Fibroblast of skin of scalp (primary cell): ENCODE measurements at places on chromosomes 2 and 18.

DNA sequence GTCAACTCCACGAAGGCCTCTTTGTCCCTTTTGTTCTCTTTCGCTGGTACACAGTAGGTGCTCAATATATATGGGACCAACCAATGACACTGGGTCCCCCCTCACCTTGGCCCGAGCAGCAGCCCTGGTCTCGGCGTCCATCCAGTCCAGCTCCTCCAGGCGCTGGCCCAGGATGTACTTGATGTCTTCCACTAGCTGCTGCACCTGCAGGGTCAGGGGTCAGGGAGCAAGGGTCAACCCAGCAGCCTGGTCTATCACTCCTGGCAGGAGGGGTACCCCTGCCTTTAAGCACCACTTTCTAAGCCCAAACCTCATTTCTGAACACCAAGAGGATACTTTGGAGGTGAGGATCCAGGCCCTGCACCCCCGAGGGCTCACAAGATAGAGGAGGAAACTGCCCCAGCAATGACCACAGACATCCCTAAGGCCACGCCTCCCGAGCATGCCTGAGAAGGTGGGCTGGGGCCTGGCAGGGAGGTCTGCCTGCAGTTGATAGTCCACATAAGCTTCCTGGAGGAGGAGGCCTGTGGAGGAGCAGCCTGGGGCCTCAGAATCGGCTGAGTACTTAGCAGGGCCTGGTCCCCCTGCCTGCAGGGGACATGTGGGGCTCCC, 4.2 kb downstream of the ECEL1 start:
- DNase-seq: no peak

GRCh38 chr18:48989304-48990303, 38.8 kb upstream of the SMAD7 start:
- no peak for DNase-seq

GRCh38 chr2:103734911-103735310, 973.1 kb downstream of the TMEM182 start:
- DNase-seq: no peak

DNA sequence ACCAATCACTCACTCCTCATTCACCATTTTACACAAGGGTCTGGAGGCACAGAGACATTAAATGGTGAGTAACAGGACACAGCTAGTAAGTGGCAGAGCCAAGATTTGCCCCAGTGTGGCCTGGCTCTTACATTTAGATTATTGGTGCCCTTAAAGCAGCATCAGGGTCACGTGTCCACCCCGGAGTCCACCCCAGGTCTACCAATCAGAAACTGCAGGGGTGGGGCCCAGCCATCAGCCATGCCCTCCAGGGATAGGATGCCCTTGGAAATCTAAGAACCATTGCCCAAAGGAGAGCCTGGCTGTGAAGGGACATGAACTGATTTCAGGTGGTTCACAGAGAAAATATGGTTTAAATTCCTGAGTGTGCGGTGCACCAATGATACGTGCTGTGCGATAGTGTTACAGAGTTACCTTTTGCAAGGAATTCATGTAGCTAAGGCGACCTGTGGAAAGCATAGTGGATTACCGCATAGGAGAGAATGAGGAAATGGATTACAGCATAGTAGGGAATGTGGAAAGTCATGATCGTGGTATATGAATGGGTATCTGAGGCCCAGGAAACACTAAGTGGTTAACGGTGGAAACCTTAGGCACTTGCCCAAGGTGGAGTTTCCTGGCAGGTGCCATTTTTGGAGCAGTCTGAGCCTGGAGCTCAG, 17.8 kb downstream of the IGFBP5 start:
- no peak for DNase-seq

GRCh38 chr2:198905881-198906612, 551.7 kb downstream of the SATB2 start:
- no peak for DNase-seq

GRCh38 chr2:7209757-7210555, 292.7 kb downstream of the RNF144A start:
- peak; percentile 90 for DNase-seq

DNA sequence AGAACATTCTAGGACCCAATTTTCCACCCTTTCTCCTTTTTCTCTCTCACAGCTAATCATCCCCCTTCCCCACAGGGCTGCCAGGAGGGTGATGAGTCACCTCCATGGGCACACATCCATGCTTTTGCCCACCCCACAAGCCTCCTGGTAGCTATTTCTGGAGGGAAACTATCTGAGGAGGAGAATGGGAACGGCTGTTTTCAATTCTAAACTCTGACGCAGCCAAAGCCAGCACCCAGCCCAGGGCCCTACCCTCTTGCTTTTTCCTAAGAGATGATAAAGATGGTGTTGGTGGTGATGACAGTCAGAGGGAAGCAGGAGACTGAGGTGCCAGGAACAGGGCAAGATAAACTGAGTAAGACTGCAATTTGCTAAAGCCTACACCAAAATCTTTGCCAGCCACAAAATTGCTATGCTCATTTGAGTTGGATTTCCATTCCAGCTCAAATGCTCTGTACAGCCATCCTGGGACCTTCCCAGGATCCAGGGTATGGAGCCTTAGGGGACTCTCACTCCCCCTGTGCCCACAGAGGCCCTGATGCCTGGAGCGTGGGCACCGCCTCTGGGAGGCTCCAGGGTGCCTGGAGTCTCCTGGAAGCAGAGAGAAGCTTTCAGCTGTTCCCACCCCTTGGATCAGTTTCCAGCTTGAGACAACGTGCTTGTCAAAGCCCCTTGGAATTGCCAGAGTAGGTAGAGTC, 62.0 kb upstream of the FZD7 start:
- DNase-seq: peak; percentile 86

DNA sequence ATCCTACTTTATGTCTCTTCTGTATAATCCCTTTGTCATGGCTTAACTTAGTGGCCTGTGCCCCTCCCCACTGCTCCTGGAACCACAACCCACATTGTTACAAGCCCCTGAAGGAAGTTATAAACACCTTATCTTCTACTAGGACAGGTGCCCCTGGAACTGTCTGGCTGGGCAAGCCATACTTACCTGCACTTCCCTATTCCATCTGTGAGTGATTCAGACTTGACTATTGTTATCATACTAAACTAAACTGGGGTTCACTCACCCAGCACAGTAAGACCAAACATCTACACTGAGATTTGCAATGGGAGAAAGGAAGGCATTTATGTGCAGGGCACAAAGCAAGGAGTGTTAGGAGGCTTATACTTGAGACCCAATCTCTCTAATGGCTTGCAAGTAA, 3.7 kb upstream of the UGT1A6 start:
- no peak for DNase-seq

- no peak for DNase-seq
These were observed 15.9 kb downstream of the FAM171B start for GRCh38 chr2:186709529-186710450.

DNA sequence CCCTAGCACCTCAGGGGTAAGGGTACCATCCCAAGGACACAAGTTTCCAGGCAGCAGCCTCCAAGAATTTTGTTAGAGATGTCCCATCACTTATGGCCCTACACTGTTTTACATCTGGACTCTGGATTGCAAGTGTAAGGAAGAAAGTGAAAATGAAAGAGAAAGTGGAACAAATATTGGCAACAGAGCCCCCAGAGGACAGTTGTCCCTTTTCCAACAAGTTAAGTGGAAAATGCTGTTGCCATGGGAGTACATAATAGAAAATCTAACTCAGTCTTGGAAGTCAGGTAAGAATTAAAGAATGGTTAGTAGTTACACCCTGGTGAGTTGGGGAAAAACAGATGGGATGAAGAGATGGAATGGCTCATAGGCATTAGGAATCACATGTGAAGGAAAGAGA, 50.6 kb downstream of the TTC21B start:
- peak; percentile 35 for DNase-seq

GRCh38 chr2:43898838-43899346, 60.1 kb downstream of the ABCG8 start:
- DNase-seq: no peak

DNA sequence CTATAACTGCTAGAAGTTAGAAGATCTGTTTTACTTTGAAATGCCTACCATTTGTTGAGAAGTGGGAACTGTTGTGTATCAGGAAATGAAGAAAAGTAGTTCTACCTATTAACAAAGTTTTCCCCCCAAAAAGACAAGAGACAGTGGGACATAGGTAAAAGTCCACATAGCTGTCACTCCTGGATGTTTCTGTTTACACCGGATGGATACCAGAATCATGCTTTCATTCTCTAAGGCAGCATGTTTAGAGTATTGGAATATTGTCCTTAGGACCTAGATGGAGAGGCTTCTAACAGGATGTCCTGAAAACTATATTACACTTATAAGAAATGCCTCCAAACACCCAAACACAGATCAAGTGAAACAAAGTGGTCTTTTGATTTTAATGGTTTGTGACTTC, 143.1 kb downstream of the MCFD2 start:
- DNase-seq: no peak

DNA sequence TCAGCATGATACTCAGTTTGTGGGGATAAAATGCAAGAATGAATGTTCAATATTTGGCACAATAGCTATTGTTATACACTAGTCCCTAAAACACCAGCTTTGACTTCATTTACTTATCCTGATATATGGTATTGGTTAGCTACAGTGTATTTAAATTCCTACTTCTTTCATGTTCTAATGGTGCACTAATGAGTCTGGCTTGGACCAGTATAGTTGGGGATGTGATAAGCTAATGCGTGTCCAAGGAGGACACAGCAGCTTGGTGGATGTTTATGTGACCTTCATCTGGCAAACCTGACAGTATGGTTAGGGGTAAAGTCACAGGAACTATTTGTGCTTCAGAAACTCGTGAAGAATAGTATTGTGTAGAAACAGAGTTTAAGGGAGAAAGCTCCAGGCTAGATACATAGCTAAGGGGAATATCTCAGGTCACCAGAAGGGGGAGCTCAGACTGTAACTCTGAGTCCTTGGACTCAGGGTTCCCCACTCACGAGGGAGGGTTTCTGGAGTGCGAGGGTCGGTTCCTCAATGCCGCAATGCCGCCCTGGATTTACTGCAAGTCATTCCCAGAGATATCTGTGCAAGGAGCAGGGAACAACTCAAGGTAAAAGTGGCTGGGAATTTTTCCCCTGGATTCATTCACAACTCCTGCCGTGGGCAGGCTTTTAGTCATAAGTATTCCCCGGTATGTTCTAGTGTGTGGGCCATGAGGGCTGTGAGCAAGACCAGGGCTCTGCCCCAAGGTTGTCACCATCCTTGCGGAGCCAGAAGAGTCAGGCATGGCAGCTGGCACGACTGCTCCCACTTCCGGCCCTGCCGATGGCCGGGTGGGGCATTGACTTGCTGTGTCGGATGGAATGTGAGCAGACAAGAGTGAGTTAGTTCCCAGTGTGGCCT, 14.5 kb downstream of the IL1R2 start:
- peak; percentile 52 for DNase-seq

DNA sequence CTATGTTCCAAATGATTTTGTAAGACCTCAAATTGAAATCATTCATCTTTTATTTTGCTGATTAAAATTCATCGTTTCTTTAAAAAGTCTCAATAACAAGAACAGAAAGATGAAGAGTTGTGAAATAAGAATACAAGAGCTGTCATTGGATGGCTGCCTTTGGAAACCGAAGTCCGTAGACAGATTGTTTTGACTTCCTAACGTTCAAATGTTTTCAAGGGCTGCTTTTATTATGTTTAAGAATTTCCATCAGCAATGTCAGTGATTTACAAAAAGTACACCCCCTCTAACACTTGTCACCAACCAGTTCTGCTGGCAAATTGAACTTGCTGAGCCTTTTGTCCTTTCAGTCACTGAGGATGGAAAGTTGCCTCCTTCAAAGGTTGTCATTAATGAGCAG, 89.6 kb downstream of the KCNE4 start:
- DNase-seq: no peak

DNA sequence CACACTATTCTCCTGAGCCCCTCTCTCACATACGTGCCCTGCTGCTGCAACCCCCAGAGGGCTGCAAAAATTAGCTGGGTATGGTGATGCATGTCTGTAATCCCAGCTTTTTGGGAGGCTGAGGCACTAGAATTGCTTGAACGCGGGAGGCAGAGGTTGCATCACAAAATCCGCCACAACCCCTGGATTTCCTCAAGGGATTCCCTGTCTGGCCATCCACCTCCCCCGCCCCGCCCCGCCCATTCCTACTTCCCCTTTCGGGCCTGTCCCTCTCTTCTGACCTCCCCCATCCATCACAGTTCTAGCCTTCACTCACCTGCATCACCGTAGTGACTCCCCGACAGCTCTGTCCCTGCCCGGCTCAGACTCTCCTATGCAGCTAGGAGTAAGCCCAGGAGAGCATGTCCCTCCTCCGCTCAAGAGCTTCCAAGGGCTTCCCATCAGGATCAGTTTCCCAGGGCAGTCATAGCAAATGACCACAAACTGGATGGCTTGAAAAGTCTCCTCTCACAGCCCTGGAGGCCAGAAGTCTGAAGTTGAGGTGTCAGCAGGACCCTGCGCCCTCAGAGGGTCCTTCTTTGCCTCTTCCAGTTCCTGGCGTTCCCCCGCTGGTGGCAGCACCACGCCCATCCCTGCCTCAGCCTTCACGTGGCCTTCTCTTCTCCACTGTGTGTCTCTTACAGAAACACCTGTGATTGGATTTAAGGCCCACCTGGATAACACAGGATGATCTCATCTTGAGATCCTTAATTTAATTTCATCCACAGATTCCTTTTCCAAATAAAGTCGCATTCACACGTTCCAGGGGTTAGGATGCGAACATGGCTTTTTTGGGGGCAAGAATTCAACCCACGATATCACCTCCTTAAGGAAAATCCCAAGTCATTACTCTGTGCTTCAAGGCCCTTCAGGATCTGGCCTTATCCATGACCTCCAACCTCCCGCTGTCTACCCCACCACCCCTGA, 58.5 kb downstream of the HS1BP3 start:
- no peak for DNase-seq

- peak; percentile 40 for DNase-seq
These were observed 39.0 kb downstream of the SLC66A2 start for GRCh38 chr18:79912409-79912991.

DNA sequence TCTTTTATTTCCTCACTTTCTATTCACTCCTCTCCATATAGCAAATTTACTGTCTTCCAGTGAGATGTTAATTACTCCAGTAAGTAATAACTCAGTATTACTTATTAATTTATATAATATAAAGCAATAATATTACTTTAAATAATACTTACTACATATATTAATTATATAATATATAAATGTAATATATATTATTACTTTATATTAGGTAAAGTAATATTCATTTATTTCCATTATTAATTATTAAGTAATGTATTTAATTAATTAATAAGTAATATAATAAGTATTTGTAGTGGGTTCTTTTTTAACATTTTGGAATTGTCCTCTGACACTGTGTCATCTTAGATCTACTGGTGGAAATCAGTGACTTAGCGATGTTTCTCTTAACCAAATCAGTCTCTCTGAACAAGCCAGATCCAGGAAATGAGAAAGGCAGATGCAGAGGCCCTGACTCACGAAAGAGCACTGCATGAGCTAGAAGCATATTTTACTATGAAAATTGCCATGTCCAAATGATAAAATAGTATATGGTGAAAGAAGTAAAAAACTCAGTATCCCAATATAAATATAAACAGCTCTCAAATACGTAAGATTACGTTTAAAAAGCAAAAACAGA, 115.9 kb downstream of the DSEL start:
- peak; percentile 29 for DNase-seq
